ENCODE measurements at places on chromosomes 13 and 19.
A peak's percentile ranks its signal among the peaks of the same experiment; 100 is the strongest.

GRCh38 chr13:72541674-72542073 is 185.8 kb downstream of the MZT1 start:
- DNase-seq: no peak

GRCh38 chr19:4971424-4971793 is 2.5 kb downstream of the KDM4B start:
- DNase-seq: no peak

- peak; percentile 18 for DNase-seq
Measured at GRCh38 chr13:73715911-73716510, 418.2 kb downstream of the KLF12 start.

DNA sequence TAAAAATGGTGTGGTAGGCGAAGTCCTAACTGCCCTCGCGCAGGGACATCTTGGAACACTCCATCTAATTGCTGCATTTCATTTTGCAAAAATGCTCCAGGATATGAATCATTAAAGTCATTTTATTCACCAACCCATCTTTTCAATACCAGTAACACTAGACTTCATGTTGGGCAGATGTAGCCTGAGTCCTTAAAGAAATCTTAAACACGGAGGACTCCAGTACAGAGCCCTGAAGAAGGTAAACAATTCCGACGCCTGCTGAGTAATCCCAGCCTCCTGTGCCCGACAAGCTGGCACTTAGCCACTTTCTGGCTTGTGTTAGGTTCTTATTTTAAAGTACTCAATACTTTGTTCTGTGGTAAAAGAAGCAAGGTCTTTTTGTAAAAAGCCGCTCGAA is 58.0 kb upstream of the IRS2 start:
- peak; percentile 29 for DNase-seq

GRCh38 chr19:46631481-46631880 is 4.5 kb downstream of the GNG8 start:
- DNase-seq: no peak

GRCh38 chr19:53771144-53771543 is 53.0 kb downstream of the NLRP12 start:
- DNase-seq: no peak

DNA sequence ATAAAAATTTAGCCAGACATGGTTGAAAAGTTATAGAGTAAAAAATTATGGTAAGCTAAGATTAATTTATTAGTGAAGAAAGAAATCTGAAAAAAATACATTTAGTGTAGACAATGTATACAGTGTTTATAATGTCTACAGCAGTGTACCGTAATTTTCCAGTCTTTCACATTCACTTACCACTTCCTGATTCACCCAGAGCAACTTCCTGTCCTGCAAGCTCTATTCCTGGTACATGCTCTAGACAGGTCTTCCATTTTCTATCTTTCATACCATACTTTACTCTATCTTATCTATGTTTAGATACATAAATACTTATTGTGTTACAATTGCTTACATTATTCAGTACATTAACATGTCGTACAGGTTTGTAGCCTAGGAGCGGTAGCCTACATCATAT is 1387.8 kb upstream of the ATXN8OS start:
- DNase-seq: no peak

GRCh38 chr13:99220199-99220935 is 19.7 kb downstream of the UBAC2 start:
- peak; percentile 23 for DNase-seq

DNA sequence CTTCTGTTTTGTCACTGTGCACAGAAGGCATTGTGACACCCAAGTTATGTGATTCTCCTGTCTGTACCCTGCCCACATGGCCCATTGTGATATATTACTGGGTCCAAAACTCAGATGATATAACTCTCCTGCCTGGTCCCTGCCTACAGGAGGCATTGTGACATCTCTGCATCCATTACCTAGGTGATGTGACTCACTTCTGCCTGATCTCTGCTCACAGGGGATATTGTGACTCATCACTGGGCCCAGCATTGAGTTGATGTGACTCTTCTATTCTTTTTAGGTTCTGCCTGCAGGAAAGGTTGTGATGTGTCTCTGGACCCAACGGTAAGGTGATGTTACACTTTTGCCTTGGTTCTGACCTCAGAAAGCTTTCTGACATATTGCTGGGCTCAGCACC is 67.9 kb upstream of the ZNF724 start:
- peak; percentile 18 for DNase-seq

- no peak for DNase-seq
Measured at GRCh38 chr19:1945899-1946298, 4.9 kb downstream of the CSNK1G2 start.

GRCh38 chr19:15640904-15641597 is 354 bp downstream of the CYP4F3 start:
- DNase-seq: no peak

DNA sequence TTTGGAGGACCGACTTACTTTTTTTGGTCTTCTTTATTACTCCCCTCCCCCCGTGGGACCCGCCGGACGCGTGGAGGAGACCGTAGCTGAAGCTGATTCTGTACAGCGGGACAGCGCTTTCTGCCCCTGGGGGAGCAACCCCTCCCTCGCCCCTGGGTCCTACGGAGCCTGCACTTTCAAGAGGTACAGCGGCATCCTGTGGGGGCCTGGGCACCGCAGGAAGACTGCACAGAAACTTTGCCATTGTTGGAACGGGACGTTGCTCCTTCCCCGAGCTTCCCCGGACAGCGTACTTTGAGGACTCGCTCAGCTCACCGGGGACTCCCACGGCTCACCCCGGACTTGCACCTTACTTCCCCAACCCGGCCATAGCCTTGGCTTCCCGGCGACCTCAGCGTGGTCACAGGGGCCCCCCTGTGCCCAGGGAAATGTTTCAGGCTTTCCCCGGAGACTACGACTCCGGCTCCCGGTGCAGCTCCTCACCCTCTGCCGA is 409 bp downstream of the FOSB start:
- DNase-seq: no peak

- no peak for DNase-seq
Measured at GRCh38 chr13:76379341-76380105, 506.7 kb downstream of the KCTD12 start.

GRCh38 chr13:66210677-66211076 is 1019.5 kb downstream of the PCDH9 start:
- peak; percentile 86 for DNase-seq

DNA sequence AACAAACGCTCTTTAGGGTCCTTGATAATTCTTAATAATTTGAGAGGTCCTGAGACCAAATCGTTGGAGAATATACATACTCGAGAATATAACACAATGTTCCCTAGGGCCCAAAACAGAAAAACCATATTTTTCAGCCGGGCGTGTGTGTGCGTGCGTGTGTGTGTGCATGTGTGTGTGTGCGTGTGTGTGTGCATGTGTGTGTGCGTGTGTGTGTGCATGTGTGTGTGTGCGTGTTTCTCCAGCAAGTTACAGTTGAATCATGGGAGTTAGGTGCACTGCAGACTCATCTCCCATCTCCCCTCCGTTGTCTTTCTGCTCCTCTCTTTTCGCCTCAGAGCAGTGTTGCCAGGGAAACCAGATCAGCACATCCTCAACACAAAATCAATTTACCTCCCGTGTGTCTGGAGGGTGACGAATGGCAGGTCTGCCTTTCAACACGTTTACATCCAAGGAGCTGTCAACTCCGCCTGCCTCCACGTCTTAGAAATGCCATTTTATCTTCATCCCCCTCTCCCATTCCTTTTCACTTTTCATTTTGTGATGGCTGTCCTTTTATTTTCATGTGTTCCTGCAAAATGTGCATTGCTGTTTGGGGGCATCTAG is 8.3 kb upstream of the PNMA8B start:
- DNase-seq: no peak

- no peak for DNase-seq
Measured at GRCh38 chr19:13681509-13681908, 82.8 kb upstream of the MRI1 start.

DNA sequence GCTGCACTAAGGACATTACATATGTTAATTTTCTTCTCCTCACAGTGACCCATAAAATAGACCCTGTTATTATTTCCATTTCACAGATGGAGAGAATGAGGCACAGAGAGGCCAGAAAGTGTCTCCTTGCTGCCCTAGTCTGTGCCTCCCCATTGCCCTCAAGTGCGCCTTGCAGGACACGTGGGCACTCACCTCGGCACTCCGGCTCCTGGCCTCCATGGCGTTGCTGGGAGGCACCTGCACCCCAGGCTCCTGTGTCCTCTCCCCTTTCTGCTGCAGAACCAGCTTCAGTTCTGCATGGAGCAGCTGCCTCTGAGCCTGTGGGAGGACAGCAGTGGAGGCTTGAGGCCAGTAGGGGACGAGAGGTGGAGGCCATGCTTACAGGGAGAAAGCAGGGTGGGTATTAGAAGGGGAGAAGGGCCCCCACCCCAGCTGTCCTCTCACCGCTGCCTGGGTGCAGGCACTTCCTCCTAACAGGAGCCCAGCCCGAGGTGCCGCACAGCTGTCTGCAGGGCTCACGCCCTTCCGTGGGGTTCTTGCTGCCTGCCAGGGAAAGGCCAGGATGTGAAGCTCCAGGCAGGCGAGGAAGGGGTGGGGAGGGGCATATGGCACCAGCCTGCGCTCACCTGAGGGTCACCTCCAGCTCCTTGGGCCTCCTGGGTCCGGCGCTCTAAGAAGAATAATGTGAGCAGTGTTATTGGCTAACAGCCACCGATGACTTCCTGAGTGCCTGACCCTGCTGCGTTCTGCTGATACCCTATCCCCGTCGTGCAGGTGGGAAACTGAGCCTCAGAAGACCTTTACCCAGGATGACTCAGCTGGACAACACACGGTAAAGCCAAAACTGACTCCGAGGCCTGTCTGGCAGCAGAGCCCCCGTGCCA is 5.2 kb downstream of the PRX start:
- DNase-seq: no peak

DNA sequence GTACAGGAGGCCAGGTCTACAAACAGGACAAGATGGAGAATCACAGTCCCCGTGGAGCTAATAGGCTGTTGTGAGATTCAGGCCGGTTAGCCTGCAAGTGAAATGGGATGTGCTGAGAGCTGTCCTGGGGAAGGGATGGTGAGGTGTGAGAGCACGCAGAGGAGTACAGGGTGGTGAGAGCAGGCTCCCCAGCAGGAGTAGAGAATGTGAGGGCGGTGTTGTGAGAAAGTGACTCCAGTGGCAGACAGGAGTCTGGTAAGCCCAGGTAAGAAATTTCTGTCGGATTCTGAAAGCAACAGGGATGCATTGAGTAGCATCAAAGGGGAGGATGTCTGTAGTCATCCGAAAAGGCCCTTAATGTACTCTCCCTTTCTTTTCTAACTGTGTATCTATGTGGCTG is 50.7 kb upstream of the GPR183 start:
- no peak for DNase-seq

DNA sequence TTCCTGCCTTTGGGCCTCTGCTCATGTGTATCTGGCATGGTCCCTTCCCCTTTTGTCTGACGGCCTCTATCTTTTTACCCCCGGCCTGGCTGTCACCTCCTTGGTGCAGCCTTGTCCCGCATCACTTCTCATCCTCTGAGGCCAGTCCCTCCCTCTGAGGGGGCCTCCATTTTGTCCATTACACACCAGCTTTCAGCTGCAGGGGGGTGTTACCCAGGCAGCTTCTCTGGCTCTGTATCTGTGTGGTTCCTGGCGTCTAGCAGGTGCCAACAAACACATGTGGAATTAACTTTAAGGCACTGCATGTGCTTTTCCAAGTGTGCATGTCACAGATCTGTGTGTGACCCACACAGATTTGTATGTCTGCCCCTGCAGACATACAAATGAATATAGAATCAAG is 52.4 kb downstream of the LYL1 start:
- no peak for DNase-seq

DNA sequence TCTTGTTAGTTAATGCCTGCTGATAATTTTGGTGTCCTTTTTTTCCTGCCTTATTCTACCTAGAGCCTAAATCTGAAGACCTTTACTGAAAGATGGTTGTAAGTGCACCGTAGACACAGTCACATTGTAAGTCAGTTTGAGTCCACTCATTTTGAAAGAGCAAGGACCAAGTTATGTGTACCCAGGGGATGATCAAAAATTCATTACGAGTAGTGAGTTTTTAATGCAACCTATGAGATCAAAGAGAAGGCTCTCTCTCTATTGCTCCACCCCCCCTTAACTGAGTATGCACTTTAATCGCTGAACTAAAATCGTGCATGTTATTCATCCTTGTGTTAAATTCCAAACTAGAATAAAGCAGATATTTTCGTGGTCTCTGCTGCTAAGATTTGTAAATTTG is 1.8 kb downstream of the RAP2A start:
- DNase-seq: no peak

DNA sequence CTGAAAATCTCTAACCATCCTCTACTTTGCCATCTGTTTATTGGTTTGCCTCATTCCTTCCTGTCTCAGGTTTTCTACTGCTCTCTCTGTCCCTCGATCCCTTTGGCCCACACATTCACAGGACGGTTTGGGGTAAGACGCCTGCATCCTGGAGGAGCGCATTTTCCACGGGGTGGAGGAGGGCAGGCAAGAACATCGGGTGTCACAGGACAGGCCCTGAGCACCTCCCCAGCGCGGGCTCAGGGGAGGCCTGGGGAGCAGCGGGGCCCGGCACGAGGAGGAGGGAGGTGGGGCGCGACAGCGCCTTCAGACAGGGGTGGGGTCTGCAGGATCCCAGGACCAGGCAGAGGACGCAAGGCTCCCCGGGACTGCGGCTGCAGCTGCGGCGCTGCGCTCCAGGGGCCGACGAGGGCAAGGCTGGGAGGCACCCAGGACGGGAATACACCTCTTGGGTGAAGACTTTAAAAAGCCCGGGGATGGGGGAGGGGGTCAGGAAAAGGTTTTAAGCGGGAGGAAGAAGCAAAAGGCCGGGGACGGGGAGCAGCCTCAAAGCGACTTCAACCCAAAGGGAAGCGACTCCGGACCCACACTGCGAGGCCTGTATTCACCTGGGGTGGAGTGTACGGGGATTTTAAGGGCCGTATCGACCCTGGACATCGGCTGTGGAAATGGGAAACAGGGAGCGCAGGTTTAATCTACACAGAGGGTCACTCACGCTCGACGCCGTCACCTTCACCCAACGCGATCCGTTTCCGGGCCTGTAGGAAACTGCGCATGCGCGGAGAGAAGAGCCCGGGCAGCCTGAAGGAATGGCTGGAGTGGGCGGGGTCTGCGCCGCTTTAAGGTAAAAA is at the start of gene ZNF415:
Gene ZNF415, minus strand, starts transcription at position 770 of the 851 bp plus-strand sequence. CDS start 10,234 bp downstream, outside the sequence.
- no peak for DNase-seq

DNA sequence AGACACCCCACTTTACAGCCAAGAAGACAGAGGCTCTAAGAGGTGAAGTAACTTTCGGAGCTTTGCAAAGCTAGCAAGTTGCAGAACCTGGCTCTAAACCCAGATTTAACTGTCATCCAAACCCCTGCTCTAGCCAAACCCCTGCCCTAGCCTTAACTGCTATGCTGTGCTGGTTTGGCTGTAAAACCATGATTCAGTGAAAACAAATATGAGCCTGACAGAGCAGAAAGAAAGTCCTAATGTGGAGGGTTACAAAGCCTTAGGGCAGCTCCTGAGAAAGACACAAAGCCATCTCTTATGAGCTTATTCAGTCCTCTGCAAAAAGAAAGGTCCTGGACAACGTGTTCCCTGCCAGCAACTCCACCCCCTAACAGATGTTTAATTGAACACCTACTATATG is 172.8 kb downstream of the KATNAL1 start:
- DNase-seq: no peak

- DNase-seq: no peak
Measured at GRCh38 chr13:51083706-51084105, 27.4 kb downstream of the C13orf42 start.

Data from HT1080 (cell line).